D341Med (cell line): ENCODE measurements at places on chromosomes 7 and 10.

DNA sequence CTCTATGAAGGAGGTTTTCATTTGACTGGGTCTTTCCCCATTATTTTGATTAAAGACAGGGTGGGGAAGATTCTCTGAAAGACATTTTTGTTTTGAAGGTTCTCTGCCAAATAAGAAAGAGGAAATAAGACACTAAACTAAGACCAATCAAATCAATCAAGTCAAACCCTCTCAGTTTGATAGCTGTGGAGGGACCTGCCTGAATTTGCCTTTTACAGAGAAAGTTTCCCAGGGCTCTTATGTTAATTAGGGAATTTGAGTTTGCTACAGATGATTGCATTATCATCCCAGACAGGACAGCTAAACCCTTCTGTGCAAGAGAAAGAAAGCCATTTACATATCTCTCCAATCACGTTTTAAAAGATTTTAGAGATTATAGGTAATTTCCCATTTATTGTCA, 80.0 kb downstream of the CSTF2T start:
- DNase-seq, result no peak

DNA sequence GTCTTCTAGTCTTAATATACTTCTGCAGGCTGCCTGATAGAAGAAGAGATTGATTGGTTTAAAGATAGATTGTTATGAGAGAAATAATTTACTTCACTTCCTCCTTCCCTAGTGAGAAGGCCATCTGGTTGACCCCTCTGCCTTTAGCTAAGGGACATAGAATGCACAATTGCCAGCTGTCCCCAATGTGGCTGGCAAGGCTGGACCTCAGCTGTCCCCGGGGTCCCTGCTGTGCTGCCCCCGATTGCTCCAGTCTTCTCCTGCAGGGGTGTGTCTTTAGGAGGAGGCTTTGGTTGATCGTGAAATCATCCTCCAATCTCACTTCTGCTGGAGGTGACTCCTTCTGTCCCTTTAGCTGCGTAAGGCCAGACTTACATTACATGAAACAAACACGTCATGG, 388.5 kb downstream of the DPP6 start:
- DNase-seq, result no peak

- no peak for DNase-seq
These were observed 54.0 kb downstream of the IFIT5 start for GRCh38 chr10:89468191-89468965.

DNA sequence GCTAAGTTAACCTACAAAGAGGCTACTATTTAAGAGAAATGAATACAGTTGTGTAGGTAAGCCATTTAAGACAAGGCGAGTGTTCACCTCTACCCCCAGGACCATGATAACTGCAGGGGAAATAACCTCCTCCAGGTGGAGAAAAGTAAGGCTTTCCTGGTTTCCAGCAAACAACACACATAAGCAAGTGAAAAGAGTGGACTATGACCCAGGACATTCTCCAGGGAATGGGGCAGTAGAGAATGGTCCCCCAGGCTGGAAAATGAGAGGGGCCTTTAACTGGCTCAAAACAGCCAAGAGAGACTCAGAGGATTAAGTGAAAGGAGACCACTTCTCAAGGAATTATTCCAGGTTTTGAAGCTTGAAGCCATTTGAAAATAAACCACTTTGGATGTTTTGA, 101.0 kb upstream of the GJD4 start:
- DNase-seq, result no peak

GRCh38 chr10:639001-639750, 50.3 kb downstream of the DIP2C start:
- DNase-seq, result no peak

DNA sequence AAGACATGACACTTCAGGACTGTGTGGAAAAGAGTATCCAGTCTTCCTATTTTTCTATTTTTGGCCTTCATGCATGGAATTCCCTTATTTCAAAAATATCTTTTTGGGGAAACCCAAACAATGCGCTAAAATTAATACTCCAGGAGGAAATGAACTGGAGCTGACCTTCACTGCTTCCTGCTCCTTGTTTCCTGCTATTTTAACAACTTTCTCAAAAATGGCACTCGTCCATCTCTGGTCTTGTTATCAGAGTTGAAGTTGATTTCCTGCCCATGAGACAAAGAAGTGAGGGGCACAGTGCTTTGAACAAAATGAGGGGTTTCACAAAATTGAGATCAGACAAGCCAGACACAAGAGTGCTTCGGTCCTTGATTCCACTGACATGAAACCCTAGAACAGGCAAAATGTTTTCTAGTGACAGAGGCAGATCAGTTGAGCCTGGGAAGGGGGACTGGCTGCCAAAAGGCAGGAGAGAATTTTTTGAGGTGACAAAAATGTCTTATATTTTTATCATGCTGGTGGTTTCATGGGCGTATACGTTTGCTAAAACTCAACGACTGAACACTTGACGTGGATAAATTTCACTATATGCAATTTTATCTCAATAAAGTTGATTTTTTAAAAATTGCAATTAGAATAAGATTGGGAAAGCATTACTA, 193.2 kb downstream of the CREB5 start:
- no peak for DNase-seq

GRCh38 chr7:134593530-134594392, 44.9 kb downstream of the AKR1B15 start:
- no peak for DNase-seq

GRCh38 chr7:142535123-142535779, 214.0 kb upstream of the PRSS1 start:
- DNase-seq, result peak; percentile 75

DNA sequence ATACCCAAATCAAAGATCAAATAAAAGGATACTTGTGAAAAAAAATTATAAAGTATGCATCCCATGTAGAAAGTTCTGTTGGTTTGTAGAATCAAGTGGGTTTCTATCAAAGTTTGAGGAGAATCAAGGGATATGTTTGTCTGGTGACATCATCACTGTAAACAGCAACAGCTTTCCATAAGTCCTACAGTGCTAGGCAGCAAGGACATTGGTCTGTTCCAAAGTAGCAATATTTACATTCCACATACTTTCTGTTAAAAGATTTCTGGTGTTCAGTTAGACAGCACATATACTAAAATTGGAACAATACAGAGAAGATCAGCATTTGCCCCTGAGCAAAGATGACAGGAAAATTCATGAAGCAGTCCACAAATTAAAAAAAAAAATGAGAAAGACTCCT, 683.9 kb downstream of the XPNPEP1 start:
- DNase-seq, result no peak

GRCh38 chr7:114419441-114420272, 5.0 kb downstream of the FOXP2 start:
- no peak for DNase-seq

- DNase-seq, result no peak
These were observed 719.8 kb downstream of the INHBA start for GRCh38 chr7:40983111-40983510.

DNA sequence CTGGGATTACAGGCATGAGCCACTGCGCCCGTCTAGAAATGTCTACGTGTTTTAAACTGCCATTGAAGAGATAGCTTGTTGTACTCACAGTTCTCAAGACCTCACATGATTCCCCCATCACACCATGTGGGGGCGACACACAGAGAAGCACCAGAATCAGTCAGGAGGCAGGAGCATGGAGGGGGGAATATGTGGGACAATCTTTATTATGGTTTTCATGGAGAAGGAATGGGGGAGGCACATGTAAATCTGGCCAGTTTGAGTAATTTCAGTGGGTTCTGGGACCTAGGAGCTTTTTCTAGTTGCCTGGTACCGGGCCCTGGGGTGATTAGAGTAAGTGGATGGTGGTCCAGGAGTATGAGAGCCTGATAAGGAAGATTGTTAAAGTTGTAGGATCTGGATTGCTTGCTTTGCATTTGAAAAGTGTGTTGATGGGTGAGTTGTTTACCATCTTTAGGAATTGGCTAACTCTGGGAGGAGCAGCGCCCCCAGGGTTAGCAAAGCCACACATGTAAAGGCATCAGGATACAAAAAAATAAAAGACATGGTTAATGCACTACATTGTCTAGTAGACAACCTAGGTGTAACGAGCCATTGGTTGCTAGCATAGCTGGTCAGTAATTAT, 85.4 kb upstream of the SLC13A1 start:
- no peak for DNase-seq

DNA sequence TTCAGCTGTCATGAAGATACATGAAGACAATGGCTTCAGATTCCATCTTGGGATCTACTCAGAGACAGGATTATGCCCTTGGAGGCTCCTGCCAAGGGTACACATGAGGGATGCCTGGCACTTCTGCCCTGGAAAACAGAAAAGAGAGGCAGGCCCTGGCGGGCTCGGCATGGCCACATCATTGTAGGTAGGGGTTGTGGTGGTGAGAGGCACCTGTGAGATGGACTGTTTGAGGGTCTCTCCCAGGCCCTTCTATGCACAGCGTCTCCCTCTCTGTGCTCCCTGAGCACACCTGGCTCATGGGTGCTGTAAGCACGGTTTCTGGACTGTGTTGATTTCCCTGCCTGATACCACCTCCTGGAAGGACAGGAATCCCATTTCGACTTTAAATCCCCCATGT, 304.3 kb downstream of the GLRX3 start:
- DNase-seq, result no peak

DNA sequence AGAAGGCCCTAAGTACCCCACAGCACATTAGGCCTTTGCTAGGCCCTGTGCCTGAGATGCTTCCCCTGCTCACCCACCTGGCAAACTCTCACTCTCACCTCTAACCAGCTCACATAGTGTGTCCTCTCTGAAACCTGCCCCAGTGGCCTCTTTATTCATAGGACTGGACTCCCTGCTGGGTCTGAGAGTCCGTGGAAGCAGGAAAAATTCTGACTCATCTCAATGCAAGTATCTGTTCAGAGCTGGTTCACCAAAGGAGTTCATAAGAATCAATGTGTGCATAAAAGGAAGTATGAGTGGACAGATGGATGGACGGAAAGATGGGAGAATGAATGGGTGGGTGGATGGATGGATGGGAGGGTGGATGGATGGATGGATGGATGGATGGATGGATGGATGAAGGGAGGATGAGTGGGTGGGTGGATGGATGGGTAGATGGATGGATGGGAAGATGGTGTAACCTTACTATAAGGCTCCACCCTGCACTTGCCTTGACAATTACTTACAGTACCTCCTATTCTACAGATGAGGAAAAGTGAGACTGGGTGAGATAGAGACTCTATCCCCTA, 111.2 kb upstream of the ZMIZ1 start:
- no peak for DNase-seq

DNA sequence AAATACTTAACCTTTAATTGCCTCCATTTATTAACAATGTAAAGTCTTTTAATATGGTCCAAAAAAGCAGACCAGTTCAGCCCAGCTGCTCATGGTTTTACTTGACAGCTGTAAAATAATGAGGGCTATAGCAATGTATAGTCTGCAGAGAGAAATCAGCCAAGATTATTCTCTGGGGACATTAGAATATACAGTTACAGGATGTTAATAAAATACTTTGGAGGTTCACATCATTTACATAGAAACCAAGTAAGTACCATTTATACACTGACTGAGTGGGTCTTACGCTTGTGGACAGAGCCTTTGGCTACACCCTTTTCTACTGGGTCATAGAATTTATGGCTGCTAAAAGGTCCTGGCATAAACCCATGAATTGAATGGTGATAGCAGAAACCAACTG, 340.7 kb upstream of the CELF2 start:
- DNase-seq, result no peak

DNA sequence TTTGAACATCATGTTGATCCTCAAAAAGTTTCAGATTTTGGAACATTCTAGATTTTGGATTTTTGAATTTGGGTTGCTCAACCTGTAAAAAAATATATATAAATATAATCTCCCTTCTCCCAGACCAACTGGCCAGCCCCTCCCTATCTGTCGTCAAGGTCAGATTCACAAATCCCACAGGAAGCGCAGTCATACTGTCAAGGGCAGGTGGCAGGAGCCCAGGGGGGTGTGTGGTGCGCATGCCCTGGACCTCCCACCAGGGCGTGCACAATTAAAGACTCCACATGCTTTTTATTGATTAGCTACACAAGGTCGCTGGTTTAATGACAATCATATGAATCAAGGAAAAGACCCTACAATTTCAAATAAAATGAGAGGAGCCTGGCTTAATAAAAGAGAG, 77.0 kb upstream of the EEPD1 start:
- no peak for DNase-seq

DNA sequence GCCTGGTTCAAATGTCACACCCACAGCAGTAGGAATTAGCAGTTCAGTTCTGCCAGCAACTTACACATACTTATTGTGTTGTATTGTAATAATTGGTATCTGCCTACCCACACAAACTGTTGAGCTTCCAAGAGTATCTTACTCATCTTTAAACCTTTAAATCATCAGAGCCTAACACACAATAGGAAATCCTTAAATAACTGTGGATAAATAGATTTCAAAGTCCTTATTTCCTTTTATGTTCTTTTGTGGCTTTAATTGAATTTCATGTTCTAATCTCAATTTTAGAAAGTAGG, 3.9 kb downstream of the CASD1 start:
- DNase-seq, result no peak

GRCh38 chr7:149561072-149561471, 63.5 kb upstream of the ZNF746 start:
- no peak for DNase-seq

DNA sequence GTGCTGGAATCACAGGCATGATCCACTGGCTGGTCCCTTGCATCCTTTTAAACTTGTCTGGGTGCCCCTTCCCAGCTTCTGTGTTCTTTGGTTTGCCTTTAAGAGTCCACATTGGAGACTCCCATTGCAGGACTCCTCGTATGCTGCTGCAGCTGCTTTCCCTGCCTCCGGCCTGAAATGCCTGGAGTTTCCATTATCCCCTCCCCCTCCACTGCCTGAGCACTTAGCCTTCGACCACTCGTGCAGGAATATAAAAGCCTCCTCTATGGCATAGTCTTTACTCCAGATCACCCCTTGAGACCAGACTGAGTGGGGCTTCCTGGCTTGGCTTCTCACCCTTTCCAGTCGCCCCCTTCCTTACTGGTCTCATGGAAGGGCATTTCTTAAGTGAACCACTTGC, 80.2 kb downstream of the RHOBTB1 start:
- no peak for DNase-seq

DNA sequence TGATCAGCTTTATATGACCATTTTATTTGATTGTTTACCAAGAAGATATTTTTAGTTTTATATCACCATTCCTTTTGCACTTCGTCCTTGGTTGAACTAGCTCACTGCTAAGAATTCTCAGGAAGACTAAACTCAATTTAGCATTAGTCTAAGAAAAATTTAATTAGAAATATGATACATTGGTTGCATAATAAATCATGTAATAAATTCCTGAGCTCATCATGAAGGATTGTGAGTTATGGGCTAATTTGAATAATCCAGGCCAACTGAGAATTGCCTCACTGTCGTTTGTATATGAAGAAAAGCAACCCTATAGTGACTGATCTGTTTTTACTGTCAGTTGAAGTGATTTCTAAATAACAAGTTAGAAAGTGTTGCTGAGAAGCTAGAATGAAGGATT, 725.5 kb downstream of the DNAJB9 start:
- no peak for DNase-seq

DNA sequence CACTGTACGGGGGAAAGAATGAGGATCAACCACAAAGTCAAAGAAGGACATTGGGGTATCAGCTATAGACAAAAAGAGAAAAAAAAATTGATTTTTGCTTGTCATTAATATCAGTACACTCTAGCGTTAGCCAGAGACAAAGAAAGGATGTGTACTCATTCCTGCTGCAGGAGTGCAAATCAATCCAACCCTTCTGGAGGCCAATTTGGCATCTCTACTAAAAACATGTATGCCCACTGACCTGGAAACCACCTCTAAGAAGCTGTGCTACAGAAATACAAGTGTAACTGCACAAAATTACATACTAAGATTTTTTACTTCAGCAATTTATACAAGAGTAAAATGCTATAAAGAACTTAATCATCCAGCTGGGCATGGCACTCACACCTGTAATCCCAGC, 13.6 kb downstream of the NSMCE4A start:
- no peak for DNase-seq

GRCh38 chr10:59126261-59126660, 50.2 kb upstream of the PHYHIPL start:
- DNase-seq, result no peak

- no peak for DNase-seq
These were observed 1.3 kb downstream of the VSIR start for GRCh38 chr10:71771821-71772617.
